GM06990 (cell line): ENCODE measurements at places on chromosomes 12 and 14.

GRCh38 chr12:116365606-116366455 is 88.3 kb upstream of the MED13L start:
- no peak for DNase-seq

DNA sequence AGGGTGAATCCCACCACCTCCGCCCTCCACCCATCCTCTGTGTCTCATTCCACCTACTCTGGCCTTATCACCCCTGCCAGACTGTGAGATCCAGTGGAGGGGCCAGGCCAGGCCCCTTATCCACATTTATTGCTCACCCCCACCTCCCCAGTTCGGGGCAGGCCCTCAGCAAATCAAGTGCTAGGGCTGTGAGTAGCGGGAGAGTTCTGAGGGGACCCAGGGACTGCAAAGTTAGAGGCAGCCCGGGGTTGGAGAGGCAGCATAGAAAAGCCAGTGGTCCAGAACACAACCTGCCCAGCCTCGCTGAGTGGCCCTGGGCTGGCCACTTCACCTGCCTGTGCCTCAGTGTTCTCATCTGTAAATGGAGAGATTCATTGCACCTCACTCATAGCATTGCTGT is 27.2 kb upstream of the ACTN1 start:
- no peak for DNase-seq

DNA sequence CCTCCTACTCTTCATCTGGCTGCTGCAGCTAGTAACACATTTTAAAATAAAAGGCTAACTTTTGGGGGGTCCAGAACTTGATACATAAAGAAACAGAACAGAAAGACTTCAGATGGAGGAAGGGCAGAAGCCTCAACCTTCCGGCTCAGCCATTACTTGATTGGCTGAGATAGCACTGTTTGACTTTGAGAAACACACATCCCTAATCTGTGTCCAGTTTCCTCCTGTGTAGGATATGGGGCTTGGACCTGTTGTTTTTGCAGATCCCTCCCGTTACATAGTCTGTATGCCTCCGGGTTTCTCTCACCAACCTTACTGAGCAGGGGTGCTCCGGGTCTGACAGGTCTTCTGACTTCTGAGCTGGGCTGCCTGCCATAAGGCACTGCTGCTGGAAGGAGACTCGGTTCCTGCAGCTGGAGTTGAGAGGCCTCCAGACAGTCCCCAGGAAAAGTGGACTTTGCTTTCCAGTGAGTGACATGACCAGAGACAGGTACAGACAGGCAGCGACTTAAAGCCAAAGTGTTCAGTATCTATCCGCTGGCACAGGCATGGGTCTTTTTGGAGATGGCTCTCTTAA is 8.3 kb upstream of the ZNF641 start:
- DNase-seq: no peak

- DNase-seq: no peak
These were observed 138.8 kb downstream of the GLT1D1 start for GRCh38 chr12:128992116-128992515.

DNA sequence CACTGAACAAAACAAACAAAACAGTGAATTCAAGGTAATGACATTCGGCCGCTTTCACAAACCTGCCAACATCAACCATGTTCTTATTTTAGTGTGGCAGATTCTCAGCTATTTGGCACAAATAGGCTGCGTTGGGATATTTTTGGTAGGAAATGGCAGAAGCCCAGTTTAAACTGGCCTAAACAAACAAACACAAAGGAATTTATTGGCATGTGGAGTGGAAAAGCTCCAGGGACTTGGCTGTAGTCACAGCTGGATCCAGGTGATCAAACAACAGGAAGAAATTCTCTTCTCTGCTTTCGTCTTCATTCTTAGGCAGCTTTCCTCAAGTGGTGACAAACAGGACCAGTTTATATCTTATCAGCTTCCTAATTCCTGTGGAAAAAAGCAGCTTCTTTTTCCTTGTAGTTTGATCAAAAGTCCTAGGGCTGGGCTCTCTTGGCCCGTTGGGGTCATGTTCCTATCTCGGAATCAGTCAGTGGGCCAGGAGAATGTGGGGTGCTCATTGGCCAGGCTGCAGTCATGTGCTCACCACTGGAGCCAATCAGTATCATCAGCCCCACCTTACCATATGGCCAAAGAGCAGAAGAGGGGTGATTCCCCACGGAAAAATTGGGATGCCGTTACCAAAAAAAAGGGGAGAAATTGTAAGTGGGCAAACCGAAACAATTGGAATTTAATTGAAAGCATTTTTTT is 22.6 kb downstream of the C12orf75 start:
- DNase-seq: no peak

- DNase-seq: no peak
These were observed 15.1 kb upstream of the KERA start for GRCh38 chr12:91072931-91073330.

DNA sequence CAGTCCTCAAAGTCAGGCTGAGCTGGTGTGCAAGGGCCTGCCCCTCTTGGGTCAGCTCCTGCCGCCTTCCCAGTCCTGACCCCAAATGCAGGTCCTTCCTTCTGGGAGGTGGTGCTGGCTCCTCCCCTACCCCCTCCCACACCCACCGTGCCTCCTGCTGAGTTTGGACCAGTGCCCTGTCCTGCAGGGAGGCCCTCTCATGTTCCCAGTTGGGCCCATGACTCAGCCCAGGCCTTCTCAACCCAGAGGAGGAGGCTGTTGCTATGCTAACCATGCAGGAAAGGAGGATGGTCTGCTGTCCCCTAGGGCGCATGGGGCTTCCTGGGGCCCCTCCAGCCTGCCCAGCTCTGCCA is 4.4 kb downstream of the ZBTB42 start:
- no peak for DNase-seq

DNA sequence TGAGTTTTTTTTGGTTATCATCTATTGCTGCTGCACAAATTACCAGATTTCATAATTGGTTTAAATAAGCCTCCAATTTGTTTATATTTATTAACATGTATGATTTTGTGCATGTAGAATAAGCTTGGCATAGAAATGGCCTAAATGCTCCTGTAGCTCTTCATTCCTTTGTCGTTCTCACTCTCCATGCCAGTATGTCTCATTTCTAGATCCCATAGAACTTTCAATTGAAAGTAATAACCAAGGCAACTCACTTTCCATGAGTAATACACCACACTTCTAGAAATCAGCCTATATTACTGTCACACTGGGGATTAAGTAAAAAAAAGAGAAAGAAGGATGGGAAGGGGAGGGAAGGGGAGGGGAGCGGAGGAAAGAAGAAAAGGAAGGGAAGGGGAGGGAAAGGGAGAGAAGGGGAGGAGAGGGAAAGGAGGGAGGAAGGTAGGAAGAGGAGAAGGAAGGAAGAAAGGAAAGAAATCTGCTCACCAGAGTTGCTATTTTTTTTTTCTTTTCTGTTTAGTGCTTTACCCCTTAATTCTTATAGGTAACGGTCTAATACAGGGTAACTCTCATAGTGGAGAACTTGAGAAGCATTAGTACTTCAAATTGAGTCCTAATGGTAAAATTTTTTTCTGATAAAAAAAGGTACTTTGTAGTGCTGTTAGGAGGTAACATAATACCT is 45.6 kb downstream of the MDM2 start:
- DNase-seq: no peak
